ENCODE measurements at places on chromosomes 2 and 18.

- no peak for DNase-seq
Measured at GRCh38 chr2:201827621-201828020, 21.3 kb downstream of the CDK15 start.

- DNase-seq, result peak; percentile 81
Measured at GRCh38 chr2:231613663-231614558, 21.2 kb downstream of the TEX44 start.

DNA sequence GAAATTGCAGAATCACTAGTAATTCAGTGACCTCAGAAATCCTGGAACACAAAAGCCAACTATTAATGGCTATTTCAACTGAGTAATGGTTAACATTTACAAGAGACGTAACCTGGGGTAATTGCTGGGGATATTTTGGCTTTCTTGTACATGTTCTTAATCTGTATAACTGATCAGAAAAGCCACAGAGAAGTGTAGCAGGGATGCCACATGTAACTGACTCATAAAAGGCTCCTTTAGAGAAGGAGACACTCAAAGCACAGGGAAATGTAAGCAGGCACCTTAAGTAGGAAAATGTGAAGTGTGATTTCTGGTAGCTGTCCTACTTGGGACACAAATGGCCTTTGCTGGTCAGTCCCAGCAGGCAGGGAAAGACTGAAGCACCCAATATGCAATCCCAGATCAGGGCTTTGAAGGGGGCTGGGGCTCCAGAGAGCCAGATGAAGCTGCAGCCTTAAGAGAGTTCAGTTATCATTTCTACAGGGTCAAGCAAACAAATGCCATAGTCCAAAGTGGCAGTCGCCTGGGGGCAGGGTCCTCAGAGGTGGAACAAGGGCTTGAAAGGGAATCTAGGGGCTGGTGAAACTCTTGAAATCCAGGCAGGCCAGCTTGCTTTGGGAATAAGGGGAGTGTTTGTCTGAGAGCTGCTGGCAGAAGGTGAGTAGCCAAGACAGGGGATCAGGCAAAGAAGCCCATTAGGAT is 7.2 kb upstream of the SPOPL start:
- DNase-seq, result no peak

DNA sequence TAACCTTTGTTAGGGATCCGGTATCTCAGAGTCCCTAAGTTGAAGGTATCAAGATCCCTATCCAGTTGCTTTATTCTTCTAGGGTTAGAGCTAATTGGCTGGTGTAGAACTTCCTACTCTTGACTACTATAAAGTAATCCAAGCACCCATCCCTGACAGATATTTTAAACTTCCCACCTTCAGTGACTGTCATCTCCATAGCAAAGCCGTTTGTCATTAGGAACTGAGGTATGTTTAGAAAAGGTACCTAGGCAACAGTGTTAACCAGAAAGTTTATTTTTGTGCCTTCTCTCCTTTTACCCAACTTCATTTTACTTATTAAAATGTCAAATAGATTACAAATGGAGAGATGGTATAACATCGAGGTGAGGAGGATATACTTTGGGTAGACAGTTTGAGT is 4.5 kb downstream of the FAM117B start:
- no peak for DNase-seq

DNA sequence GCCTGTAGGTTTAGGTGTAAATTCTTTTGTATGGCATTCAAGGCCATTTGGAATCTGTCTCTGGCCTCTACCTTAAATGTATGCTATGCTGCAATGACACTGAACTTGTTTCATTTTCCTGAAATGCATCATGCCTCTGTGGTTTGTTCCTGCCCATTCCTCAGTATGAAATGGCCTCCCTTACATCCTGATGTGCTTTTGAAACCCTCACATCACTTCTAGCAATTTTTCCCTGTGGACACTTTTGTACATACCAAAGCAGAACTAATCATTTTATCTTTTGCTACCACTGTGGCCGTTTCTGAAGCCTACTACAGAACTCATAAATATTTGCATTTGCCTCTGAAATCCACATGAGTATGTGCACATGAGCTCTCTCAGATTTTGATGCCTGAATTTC is 557.2 kb downstream of the ERBB4 start:
- no peak for DNase-seq

- no peak for DNase-seq
Measured at GRCh38 chr2:23589220-23589647, 204.3 kb downstream of the KLHL29 start.

DNA sequence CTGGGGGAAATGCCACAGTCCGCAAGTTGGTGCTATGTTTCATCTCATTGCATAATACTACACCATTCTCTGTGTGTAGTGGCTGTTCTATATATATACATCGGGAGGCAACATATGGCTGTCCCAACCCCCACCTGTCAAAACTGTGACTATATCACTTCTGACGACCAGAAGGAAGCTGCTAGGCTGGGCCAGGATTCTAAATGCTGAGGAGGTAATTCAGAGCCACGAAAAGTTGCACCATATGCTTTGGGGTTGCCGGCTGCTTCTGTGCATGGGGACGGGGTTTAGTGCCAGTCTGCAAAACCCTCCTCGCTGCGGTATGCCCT is 117.3 kb downstream of the MSH2 start:
- DNase-seq, result no peak

DNA sequence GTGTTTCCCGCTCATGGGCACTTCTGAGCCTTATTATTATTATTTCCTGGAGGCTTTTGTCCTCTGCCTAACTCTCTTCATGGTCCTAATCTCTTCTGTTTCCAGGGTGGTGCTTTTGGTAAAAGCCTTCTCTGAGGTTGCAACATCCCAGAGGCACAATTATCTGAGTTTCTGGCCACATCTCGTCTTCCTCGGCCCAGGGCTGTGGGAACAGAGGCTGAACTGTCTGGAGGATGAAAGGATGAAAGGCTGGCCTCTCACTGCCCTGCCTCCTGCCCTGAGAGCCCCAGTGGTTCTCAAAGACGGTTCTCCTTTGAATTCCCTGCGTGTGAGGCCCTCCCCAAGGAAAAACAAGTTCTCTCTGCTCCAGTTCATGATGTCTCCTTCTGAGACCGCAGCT is 13.8 kb downstream of the GYPC start:
- DNase-seq, result no peak

DNA sequence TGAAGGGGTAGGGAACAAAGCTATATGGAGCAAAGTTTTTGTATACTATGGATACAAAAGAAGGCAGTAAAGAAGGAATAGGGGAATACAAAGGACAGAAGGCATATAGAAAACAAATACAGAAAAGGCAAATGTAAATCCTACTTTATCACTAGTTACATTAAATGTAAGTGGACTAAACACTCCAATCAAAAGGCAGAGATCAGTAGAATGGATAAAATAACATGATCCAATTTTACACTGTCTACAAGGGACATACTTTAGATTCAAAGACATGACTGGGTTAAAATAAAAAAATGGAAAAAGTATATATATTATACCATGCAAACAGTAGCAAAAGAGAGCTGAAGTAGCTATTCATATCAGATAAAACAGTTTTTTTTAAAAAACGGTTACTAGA is 215.0 kb downstream of the PDE11A start:
- DNase-seq, result no peak

DNA sequence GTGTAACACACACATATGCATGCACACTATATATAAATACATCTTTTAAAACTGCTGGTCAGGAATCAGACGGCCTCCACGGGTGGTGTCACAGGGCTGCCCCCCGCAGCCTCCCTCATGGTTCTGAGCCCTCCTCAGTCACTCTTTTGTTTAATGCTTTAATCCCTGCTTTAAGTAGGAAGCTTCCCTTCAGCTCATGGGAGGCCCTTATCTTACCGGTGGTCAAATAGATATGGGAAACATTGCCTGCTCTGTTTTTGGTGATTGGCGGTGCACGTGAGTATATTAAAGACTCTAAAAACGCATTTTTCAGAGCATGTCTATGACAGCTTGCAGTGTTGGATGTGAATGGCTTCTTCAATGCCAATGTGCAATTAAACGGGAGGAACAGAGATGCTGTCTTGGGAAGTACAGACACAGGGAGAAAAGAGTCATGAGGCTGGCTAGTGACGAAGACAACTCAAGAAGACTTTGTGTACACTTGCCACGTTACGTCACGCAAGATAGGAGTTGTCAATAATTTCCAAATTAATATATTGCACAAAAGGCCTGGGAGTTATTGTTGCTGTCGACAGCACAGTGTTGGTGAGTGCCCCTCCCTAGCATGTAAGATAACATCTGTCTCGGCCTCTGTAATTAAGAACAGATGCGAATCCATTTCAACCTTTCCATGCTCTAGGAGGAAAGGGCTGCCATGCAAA is 23.3 kb downstream of the GNLY start:
- no peak for DNase-seq

- no peak for DNase-seq
Measured at GRCh38 chr2:32958821-32959220, 12.1 kb downstream of the LTBP1 start.

DNA sequence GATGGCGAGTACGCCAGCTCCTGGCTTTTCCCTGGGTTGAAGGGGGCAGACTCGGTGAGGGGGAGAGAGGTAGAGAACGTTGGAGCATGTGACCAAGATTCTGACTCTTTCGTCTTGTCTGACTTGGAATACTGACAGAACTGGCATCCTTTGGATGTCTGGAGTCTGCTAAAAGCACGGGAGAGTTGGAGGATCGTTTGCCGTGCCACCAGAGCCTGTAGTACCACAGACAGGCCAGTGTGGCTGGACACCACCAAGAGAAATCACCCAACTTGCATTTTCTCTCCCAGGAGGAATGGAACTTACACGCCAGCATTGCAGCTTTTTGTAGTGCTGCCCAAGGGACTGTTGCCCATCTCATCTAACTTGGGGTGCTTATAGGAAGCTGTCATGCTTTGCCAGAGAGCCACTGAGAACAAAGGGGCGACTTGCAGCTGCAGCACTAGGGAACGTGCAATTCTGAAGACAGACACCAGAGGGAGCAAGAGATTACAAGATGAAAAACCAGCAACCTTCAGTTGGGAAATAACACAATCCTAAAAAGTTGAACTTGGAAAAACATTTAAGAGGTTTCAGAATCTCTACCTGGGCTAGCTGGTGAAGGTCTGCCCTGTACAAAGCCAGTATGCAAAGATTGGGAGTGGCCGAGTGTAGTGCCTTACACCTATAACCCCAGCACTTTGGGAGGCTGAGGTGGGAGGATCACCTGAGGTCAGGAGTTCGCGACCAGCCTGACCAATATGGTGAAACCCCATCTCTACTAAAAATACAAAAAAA is 24.1 kb downstream of the PSMG2 start:
- peak; percentile 15 for DNase-seq

- DNase-seq, result no peak
Measured at GRCh38 chr2:217798743-217799562, 203.8 kb downstream of the TNS1 start.

DNA sequence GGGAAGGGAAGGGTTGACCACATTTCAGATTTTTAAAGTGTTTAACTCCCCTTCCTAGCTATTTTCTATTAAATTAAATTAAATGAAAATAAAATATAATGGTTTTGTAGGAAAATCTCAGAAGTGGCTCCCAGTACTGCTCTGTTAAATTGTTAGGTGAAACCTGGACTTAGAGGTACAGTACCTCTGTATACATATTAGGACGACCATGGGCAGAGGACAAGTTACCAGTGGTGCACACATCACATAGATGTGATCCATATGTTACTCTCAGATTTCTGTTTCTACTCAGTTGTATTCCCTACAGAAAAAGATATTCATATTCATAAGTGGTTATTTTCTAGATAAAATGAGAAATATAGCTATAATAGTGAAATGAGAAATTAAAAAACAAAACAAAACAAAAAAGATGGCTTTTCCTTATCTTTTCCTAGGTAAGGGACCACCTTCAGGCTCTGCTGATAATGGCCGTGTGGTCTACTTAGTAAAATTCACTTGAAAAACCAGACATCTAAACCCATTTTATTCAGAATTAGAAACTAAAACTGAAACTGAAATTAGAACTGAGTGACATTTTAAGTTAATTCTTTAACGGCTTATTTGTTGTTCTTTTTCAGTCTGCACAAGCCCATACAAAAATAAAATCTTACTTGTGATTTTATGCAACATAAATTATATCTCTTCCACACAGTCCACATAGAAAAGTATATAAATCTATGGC is 832.5 kb upstream of the CHAC2 start:
- DNase-seq, result no peak

GRCh38 chr2:238321467-238321866 is 1.1 kb downstream of the TRAF3IP1 start:
- DNase-seq, result no peak

DNA sequence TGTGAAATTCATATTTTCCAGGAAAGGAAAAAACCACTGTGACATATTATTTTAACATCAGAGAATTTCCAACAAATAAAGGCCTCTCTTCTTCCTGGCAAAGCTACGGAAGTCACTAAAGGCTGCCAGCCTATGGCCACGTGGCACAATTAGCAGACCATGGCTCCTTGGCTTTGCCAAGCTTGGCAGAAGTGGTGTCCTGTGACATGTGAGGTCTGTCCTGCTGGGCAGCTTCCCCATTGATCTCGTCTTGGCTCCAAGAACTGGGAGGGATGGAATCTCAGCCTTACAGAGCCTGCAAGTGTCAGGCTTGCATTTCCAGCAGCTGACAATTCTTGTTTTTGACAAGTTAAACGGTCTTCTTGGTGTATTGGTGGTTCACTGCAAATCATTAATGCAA is 226.9 kb upstream of the THSD7B start:
- no peak for DNase-seq

GRCh38 chr2:217551252-217551899 is 451.4 kb downstream of the TNS1 start:
- DNase-seq, result no peak

- DNase-seq, result no peak
Measured at GRCh38 chr2:1714291-1715064, 29.8 kb downstream of the PXDN start.

- DNase-seq, result no peak
Measured at GRCh38 chr2:109408043-109408335, 205.8 kb downstream of the SEPTIN10 start.

DNA sequence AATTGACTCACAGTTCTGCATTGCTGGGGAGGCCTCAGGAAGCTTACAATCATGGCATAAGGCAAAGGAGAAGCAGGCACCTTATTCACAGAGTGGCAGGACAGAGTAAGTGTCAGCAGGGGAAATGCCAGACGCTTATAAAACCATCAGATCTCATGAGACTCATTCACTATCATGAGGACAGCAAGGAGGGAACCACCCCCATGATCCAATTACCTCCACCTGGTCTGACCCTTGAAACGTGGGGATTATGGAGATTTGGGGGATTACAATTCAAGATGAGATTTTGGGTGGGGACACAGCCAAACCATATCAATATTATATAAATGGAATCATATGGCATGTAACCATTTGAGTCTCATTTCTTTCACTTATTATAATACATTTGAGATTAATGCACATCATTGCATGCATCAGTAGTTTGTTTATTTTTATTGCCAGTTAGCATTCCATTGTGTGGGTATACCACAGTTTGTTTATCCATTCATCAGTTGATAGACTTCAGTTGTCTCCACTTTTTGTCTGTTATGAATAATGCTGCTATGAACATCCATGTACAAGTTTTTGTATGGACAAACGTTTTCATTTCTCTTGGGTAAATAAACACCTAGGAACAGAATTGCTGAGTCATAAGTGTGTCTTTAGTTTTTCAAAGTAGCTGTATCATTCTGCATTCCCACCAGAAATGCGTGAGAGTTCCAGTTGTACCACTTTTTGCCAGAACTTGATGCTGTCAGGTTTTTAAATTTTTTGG is 5.8 kb upstream of the SRBD1 start:
- no peak for DNase-seq

GRCh38 chr2:127811397-127812321 is 688 bp upstream of the WDR33 start:
- DNase-seq, result no peak

GRCh38 chr18:56639104-56639381 is 651 bp upstream of the TXNL1 start:
- DNase-seq, result no peak
